ENCODE measurements at places on chromosomes 16 and 17. TPM values are rescaled to one million over a fixed set of nuclear protein-coding genes. Genes with fewer than 3 reads are reported as not detected.

Gene TUBB3
- polyA plus RNA-seq, result 12.5 TPM

Gene TLCD2
- polyA plus RNA-seq, result 8.0 TPM

Gene TSPAN10
- 2.0 TPM for polyA plus RNA-seq

Gene COX6A2
- 0.99 TPM for polyA plus RNA-seq

Gene ANKFY1
- 51.8 TPM for polyA plus RNA-seq

Gene MRPL58
- polyA plus RNA-seq, result 23.2 TPM

Gene PRKCB
- 7.7 TPM for polyA plus RNA-seq

Gene ABCC1
- polyA plus RNA-seq, result 18.3 TPM

Gene ASPA
- polyA plus RNA-seq, result 10.5 TPM

Gene SLC35G6
- not detected for polyA plus RNA-seq

Gene BAHCC1
- polyA plus RNA-seq, result 15.3 TPM

Gene METTL22
- 15.0 TPM for polyA plus RNA-seq

Gene GPRC5C
- 10.5 TPM for polyA plus RNA-seq

Gene FAM83G
- 6.2 TPM for polyA plus RNA-seq
